ENCODE measurements at places on chromosomes 5 and 9.

DNA sequence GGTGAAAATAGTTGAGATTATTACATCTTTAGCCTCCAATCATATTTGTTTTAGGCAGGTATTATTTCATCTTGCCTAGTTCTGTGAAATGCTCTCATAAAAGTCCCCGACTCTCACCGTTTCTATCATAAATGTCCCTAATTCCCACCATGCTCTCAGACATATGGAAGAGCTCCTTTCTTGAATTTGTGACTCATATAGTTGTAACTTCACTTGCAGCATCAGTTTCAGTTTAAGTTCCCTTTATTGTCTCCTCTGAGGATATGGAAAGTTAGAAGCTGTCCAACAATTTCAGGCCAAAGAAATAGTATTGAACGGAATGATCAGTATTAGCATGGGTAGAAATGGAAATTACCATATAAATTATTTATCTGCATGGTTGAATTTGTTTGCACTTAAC is 187.5 kb upstream of the NR4A3 start:
- DNase-seq = peak; percentile 85

DNA sequence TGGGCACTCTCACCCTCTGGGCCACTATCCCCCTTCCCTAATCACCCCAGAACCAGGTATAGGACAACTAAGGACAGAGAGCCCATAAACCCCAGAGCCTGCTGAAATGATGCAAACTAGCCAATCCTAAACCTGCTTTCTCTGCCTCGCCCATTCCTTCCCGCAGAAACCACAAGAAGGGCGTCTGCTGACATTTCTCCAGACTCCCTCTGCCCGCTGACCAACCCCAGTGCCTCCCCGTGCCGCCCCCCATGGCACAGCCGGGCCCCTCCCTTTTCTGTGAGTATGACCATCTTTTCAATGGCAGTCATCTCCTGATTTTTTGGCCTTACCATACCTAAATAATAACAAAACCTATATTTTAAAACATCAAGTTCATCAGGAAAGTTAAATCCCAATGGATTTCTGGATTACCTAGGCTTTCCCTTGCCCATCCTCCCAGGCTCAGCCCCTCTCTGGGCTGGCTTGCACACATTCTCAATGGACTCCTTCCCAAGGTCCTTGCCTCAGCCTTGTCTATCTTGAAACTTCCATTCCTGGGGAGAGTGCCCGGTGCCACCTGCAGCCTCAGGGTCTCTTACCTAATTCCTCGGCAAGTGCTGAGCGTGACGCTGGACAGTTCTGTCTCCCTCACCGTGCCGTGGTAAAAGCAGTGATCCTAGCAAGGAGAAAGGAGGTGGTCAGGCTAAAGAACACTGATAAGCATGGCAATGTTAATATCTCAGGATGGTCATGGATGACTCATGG is 45.2 kb downstream of the ADAM19 start:
- peak; percentile 23 for DNase-seq

DNA sequence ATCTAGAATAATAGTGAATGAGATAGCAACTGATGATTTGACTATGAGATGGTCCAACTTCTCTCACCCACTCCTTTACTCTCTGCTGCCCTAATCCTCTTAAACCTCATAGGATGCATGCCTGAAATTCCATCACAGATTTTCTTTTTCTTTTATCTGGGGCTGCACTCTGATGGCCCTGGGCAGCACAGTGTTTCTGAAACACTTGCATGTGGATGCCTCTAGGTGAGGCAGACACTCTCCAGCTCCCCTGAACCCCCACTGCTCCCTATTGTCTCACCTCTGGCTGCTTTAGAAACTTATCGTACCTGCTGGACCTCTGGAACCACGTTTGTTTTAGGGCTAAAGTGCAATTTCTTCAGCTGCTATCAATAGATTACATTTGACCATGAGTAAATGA is 67.5 kb downstream of the HTR4 start:
- no peak for DNase-seq

GRCh38 chr5:123278284-123278683 is 144.9 kb downstream of the CEP120 start:
- DNase-seq = peak; percentile 38

- no peak for DNase-seq
Measured at GRCh38 chr9:114503522-114504340, 1.5 kb downstream of the WHRN start.

DNA sequence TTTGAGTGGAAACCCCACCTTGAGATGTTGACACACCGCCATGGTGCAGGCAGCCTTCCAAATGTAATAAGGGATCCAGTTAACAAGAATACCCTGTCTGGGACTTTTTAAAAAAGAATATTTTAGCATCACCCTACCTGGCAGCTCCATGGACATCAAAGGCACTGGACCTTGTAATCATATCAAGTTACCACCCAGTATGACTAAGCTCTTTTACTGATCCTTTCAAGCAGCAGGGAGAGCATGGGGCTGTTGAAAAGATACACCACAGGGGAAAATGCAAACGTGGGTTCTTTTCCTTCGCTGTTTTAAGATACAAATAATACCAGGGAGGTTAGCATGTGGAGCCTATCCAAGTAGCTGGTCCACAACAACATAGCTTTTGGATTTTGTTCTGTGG is 211.2 kb downstream of the SAXO1 start:
- DNase-seq = no peak

- no peak for DNase-seq
Measured at GRCh38 chr9:128001779-128002298, 21.1 kb upstream of the EEIG1 start.

GRCh38 chr5:111266491-111266890 is 42.3 kb downstream of the CAMK4 start:
- DNase-seq = no peak

- DNase-seq = no peak
Measured at GRCh38 chr9:122562134-122562760, 9.3 kb downstream of the OR1N2 start.

GRCh38 chr5:175861337-175862130 is 9.8 kb upstream of the CPLX2 start:
- DNase-seq = no peak

DNA sequence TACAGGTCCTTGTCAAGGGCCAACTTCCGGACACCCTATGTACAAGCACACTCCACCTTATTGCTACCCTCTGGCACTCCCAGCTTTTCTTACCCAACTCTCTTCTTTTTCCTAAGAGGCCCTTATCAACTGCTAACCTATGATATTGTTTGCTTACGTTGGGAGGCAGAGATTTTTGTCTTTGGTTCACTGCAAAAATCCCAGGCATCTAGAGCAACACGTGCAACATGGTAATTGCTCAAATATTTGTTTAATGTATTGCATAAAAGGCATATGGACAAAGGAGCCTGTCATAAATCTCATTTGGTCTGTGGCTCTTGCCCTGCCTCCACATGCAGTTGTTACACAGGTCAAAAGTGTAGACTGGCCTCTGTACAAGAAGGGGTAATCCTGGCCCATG is 35.8 kb upstream of the ATP10B start:
- no peak for DNase-seq

GRCh38 chr5:4563400-4563799 is 576.7 kb upstream of the ADAMTS16 start:
- DNase-seq = peak; percentile 43

DNA sequence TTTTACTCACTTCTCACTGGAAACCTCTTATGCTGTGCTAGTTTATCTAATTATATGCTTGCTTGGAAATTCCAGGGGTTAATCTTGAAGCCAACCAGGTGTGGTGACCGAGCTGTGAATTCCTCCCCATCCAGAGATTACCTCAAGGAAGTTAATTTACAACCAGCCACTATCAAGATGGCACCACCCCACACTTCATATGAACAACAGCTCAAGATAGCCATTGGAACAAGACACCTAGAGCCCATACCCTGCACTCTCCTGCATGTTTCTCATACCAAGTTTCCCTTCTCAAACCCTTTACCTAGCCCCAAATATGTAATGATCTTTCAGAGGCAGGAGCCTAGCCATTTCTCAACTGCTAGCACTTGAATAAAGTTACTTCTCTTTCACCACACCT is 2156.9 kb upstream of the C9orf72 start:
- DNase-seq = no peak

DNA sequence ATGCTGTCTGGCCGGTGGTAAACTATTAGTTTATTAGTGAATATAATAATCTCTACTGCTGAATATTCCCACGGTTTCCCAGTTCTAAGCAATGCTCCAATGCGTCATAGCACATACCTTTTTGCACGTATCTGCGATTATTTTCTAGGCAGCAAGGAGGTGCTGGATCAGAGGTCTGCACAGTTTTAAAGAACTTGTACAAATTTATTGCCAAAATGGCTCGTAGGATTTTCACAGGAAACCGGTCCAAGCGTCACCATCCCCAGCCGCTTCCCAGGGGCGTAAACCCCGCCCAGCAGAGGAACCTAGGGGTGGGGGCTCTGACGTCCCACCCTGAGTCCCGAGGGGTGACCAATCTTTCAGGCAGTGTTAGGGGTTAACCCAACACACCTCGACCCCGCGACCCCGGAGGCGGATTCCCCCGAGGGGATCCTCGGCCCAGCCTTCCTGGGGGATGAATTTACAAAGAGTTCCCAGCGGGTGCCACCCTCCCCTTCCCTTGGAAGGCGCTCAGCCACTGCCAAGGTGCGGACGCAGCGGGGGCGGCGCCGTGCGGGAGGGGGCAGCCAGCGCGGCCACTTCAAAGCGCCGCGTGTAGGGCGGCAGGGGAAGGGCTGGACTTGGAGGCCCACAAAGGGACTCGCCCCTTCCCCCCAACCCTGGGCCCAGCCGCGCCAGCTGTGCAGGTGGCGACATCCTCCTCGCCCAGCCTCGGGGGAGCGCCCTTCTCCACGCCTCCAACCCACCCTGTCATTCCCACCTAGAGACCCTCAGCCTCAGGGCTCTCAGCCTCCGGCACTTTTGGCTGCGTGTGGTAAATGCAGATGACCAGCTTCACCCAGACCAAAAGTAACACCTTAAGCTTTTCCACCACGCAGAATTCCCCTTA is 43.5 kb upstream of the TCF7 start:
- no peak for DNase-seq

DNA sequence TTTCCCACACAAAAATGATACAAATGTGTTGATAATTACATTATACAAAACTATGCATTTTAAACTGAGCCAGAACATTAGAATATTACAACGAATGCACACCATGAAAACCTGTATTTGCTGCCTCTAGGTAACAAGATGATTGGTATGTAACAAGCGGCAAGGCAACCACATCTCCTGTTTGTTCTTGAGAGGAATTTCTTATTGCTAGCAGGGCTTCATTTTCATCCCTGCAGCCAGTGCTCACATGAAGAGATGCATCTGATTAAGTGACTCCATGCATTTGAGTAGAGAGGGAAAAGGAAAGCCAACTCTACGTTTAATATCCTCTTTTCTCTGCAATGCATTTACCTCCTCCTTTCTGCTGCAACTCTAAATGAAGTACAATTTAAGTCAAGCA is 36.6 kb downstream of the FRMD3 start:
- DNase-seq = no peak

DNA sequence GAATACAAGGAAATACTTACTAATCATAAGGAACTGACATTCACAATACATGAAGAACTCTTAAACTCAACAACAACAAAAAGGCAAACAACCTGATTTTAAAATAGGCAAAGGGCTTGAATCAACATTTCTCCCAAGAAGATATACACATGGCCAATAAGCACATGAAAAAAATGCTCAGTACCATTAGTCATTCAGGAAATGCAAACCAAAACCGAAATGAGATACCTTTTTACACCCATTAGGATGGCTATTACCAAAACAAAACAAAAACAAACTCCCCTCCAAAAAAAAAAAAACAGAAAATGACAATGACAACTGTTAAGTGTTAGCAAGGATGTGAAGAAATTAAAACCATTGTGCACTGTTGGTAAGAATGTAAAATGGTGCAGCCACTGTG is 104.1 kb upstream of the ZNF462 start:
- no peak for DNase-seq

- DNase-seq = no peak
Measured at GRCh38 chr9:127330501-127330900, 65.9 kb downstream of the GARNL3 start.

- no peak for DNase-seq
Measured at GRCh38 chr5:174259696-174260420, 214.4 kb downstream of the NSG2 start.

GRCh38 chr9:77712533-77713130 is 64.5 kb upstream of the GNA14 start:
- peak; percentile 50 for DNase-seq

GRCh38 chr5:152688561-152689249 is 283.6 kb upstream of the NMUR2 start:
- DNase-seq = no peak

GRCh38 chr9:90188656-90189055 is 454.0 kb downstream of the DIRAS2 start:
- DNase-seq = peak; percentile 47

- peak; percentile 99 for DNase-seq
Measured at GRCh38 chr5:115209279-115209678, 39.6 kb upstream of the TRIM36 start.

GRCh38 chr5:107248066-107248695 is 422.6 kb downstream of the EFNA5 start:
- DNase-seq = peak; percentile 14

- peak; percentile 64 for DNase-seq
Measured at GRCh38 chr9:99056886-99057664, 47.8 kb upstream of the TGFBR1 start.

DNA sequence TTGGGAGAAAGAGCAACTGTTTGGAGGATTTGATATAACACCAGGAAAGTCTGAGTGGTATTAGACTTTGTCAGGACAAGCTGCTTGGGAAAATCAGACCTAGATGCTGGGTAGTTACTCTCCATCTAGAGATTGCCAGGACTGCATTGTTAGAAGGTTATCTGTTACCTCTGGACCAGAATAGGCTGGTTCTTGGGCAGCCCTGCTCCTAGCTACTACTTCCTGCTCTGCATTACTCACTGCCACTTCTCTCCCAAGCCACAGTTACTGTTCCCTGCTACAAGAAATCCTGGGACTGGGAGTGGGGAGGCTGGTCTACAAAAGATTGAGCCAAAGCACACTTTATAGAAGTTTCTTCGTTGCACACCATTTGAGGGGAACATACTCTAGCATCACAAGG is 95.5 kb upstream of the KCNN2 start:
- no peak for DNase-seq

DNA sequence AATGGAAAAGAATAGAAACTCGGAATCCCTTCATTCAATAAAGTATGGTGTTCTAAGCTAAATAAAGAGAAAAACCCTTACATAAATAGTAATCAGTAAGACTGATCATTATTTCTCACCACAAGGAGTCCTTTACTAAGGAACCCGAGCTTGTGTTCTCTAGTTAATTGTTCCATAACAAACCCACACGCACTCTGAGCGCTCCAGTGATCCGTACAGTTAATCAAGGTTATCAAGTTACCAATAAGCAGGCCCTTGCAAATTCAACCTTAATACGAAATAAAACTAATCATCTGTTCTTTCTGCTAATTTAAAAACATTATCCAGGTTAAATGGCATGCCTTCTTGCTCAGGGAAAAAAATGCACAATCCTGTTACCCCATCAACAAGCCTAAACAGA is 224.4 kb downstream of the FRMD3 start:
- DNase-seq = no peak

DNA sequence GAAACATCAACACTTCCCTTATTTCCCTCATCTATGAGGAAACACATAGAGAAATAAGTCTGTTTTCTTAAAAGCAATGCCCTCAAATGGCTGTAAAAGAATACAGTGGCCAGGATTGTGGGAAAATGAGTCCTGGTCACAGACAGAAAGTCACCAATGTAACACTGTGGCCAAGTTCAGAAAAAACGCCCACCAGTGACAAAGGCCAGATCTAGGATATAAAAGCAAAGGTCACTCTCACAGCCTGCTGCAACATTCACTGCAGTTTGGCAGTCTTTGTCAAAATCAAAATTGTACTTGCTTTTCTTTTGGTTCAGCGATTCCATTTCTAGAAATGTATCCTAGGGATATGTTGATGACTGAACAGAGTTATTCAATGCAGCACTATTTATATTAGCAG is 30.5 kb downstream of the TSSK1B start:
- DNase-seq = no peak
